ENCODE measurements at places on chromosomes 16 and 17. TPM values are rescaled to one million over a fixed set of nuclear protein-coding genes. Genes with fewer than 3 reads are reported as not detected.

Gene ALOX12B
- not detected for total RNA-seq

Gene C1QTNF8
- total RNA-seq: under 0.01 TPM

Gene ZPBP2
- total RNA-seq: not detected

Gene HCRT
- total RNA-seq: not detected

Gene CCL17
- not detected for total RNA-seq

Gene MT4
- total RNA-seq: not detected

Gene GDPD1
- 43.3 TPM for total RNA-seq

Gene MYH1
- not detected for total RNA-seq

Gene RAB26
- total RNA-seq: 4.4 TPM

Gene NOG
- total RNA-seq: 5.4 TPM

Gene KCNH6
- total RNA-seq: 0.25 TPM

Gene OVCA2
- total RNA-seq: 8.4 TPM

Gene PPP4C
- total RNA-seq: 52.1 TPM

Gene SLC5A11
- not detected for total RNA-seq

Gene CDC42EP4
- total RNA-seq: 59.3 TPM
